ENCODE measurements at places on chromosomes 1 and 21.
A peak's percentile ranks its signal among the peaks of the same experiment; 100 is the strongest.

DNA sequence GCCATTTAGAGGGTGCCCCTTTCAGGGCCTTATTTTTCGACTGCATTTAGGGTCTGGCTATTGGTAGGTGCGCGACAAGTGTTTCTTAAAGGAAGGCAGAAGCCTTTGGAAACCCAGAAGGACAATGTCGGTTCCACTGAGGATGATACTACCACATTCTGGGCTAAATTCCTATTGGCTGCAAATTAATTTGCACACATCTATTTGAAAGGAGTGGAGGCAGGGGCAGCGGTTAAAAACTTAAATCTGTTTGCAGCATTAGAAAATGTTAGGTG, 1.1 kb downstream of the PATJ start:
- no peaks in the 10 kb centered on the region for H3K27me3 ChIP-seq
- no peaks in the 10 kb centered on the region for H3K36me3 ChIP-seq
- no peak for DNase-seq
- H3K4me1 ChIP-seq: peaks cover 14% of the 10 kb centered on the region
- peak overlapping the region; percentile 82 for H3K4me3 ChIP-seq

GRCh38 chr1:67831850-67832513, 1.3 kb downstream of the GNG12 start:
- peak; percentile 76 for DNase-seq
- H3K27ac ChIP-seq: peak overlapping the region; percentile 83
- peaks cover 4% of the 10 kb centered on the region for H3K4me1 ChIP-seq
- no peaks in the 10 kb centered on the region for H3K36me3 ChIP-seq

- H3K4me1 ChIP-seq: no peaks in the 10 kb centered on the region
- no peaks in the 10 kb centered on the region for H3K27me3 ChIP-seq
- no peaks in the 10 kb centered on the region for H3K36me3 ChIP-seq
Observed at GRCh38 chr1:55483523-55483922, 268.4 kb upstream of the USP24 start.

DNA sequence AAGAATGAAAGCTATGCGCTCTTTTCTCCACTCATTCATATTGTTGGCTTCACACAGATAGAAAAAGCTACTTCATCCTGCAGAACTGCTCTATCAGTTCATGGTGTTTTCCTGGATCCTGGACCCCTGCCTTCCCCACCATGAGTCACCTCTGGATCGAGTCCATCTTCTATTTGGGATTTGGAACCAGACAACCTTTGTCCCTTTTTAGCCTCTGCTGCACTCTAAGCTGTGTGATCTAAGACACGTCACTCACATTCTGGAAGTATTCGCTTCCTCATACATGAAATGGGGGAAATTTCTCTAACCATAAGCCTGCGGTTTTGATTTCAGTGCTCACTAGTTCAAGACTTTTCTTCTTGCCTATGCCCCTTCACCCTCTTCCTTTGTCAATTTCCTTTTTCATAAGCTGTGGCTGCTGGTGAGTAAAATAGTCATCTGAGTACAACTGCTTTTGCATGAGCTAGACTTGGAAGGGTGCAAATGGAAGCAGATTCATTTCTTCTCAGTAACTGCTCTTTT, 14.1 kb upstream of the DEGS1 start:
- H3K36me3 ChIP-seq: no peaks in the 10 kb centered on the region
- H3K27me3 ChIP-seq: no peaks in the 10 kb centered on the region
- peak overlapping the region; percentile 20 for H3K27ac ChIP-seq
- no peak overlapping the region for H3K4me3 ChIP-seq
- no peaks in the 10 kb centered on the region for H3K4me1 ChIP-seq
- no peak for DNase-seq

- H3K27ac ChIP-seq: no peak overlapping the region
- H3K27me3 ChIP-seq: no peaks in the 10 kb centered on the region
- H3K4me3 ChIP-seq: no peak overlapping the region
- H3K4me1 ChIP-seq: peaks cover 17% of the 10 kb centered on the region
Observed at GRCh38 chr1:10939654-10940450, 72.6 kb upstream of the TARDBP start.

GRCh38 chr1:107963601-107964335, 1.2 kb downstream of the VAV3 start:
- peak; percentile 64 for DNase-seq
- H3K4me1 ChIP-seq: peaks cover 16% of the 10 kb centered on the region
- H3K4me3 ChIP-seq: peak overlapping the region; percentile 59
- H3K36me3 ChIP-seq: no peaks in the 10 kb centered on the region

DNA sequence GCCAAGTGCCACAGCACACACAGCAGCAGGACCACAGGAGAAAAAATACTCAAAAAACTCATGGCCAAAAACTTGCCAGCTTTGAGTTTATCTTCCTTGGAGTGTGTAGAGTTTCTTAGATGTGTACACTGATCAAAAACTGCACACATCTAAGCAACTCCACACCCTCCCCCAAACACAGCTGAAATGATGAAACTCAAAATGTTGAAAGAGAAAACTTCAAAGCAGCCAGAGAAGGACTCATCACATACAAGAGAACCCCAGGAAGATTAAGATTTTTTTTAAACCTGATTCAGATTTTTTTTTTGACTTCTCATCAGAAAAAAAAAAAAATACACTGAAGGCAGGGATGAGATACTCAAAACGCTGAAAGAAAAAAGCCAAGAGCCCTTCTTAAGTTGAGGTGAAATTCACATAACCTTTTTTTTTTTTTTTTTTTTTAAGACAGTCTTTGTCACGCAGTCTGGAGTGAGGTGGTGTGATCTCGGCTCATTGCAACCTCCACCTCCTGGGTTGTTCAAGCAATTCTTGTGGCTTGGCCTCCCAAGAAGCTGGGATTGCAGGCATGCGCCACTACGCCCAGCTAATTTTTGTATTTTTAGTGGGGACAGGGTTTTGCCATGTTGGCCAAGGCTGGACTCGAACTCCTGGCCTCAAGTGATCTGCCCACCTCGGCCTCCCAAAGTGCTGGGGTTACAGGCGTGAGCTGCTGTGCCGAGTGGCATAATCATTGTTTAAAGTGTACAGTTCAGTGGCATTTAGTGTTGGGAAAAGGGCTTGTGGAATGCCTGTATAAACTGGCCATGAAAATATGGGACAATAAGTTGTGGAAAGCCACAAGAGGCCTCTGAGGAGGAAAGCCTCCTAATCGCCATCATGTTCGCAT, 20.9 kb upstream of the PDXK start:
- no peaks in the 10 kb centered on the region for H3K27me3 ChIP-seq
- DNase-seq: peak; percentile 45
- peaks cover 13% of the 10 kb centered on the region for H3K36me3 ChIP-seq
- H3K4me1 ChIP-seq: peaks cover 7% of the 10 kb centered on the region
- no peak overlapping the region for H3K4me3 ChIP-seq

DNA sequence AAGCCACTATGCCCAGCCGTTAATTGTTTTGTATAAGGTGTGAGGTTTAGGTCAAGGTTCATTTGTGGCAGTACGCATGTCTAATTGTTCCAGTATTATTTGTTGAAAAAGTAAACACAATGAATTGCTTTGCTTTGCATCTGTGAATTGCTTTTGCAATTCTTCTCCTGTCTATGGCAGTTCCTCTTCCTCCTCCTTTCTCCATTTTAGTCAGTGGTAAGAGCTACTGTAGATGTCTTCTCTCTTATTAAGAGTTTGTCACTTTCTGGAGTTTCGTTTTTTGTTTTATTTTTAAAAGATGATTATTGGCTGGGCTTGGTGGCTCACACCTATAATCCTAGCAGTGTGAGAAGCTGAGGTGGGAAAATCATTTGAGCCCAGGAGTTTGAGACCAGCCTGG, 29.2 kb downstream of the C1orf185 start:
- DNase-seq: no peak
- no peaks in the 10 kb centered on the region for H3K27me3 ChIP-seq
- no peak overlapping the region for H3K27ac ChIP-seq
- H3K4me3 ChIP-seq: no peak overlapping the region

DNA sequence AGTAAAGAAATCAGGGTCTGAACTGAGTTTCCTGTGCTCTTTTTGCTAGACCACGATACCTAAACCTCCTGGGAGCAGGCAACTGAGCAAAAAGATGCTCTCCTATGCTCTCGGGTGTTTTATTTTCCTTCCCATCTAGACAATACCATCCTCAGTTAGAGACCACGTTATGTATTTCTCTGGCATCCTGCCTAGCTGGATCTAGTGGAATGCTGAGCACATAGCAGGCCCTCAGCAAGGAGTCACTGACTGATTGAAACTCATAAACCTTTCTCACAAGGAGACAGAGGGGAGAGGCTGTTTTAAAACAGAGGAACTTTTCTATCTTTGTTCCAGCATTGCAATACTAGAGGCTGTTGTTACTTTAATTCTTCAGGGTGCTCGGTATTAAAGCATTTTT, 168.0 kb downstream of the CYYR1 start:
- H3K4me3 ChIP-seq: no peak overlapping the region
- peaks cover 9% of the 10 kb centered on the region for H3K4me1 ChIP-seq
- no peak for DNase-seq
- no peaks in the 10 kb centered on the region for H3K27me3 ChIP-seq
- H3K36me3 ChIP-seq: no peaks in the 10 kb centered on the region
- H3K27ac ChIP-seq: no peak overlapping the region

DNA sequence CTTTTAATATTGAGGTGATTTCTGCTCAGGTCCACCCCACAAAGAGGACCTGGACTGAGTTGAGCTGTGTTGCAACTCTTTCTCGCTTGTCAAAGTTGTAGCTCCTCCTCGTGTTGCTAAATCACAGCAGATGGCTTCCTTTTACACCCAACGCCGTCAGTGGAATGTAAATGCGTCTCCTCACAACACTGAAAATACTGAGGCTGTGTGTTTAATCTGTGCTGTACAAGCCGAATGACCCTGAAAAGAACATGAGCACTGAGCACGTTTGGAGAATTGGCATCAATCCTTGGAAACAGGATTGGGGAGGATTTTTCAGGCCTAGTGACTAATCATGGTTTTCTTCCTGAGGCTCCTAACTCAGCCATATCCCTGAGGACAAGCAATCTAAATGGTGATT, 196.0 kb downstream of the CRB1 start:
- no peak overlapping the region for H3K27ac ChIP-seq
- H3K4me3 ChIP-seq: no peak overlapping the region
- no peaks in the 10 kb centered on the region for H3K4me1 ChIP-seq
- H3K36me3 ChIP-seq: no peaks in the 10 kb centered on the region
- no peak for DNase-seq

- H3K27ac ChIP-seq: no peak overlapping the region
- H3K4me3 ChIP-seq: no peak overlapping the region
- H3K27me3 ChIP-seq: no peaks in the 10 kb centered on the region
- H3K4me1 ChIP-seq: no peaks in the 10 kb centered on the region
Observed at GRCh38 chr1:210445485-210445884, 116.8 kb downstream of the HHAT start.

- H3K27me3 ChIP-seq: no peaks in the 10 kb centered on the region
- no peaks in the 10 kb centered on the region for H3K36me3 ChIP-seq
- H3K27ac ChIP-seq: no peak overlapping the region
- no peaks in the 10 kb centered on the region for H3K4me1 ChIP-seq
Observed at GRCh38 chr1:29655945-29656850, 419.9 kb downstream of the PTPRU start.

- DNase-seq: no peak
- H3K4me1 ChIP-seq: no peaks in the 10 kb centered on the region
- no peak overlapping the region for H3K4me3 ChIP-seq
- no peak overlapping the region for H3K27ac ChIP-seq
- no peaks in the 10 kb centered on the region for H3K36me3 ChIP-seq
Observed at GRCh38 chr1:194474701-194475100, 1288.3 kb upstream of the B3GALT2 start.

DNA sequence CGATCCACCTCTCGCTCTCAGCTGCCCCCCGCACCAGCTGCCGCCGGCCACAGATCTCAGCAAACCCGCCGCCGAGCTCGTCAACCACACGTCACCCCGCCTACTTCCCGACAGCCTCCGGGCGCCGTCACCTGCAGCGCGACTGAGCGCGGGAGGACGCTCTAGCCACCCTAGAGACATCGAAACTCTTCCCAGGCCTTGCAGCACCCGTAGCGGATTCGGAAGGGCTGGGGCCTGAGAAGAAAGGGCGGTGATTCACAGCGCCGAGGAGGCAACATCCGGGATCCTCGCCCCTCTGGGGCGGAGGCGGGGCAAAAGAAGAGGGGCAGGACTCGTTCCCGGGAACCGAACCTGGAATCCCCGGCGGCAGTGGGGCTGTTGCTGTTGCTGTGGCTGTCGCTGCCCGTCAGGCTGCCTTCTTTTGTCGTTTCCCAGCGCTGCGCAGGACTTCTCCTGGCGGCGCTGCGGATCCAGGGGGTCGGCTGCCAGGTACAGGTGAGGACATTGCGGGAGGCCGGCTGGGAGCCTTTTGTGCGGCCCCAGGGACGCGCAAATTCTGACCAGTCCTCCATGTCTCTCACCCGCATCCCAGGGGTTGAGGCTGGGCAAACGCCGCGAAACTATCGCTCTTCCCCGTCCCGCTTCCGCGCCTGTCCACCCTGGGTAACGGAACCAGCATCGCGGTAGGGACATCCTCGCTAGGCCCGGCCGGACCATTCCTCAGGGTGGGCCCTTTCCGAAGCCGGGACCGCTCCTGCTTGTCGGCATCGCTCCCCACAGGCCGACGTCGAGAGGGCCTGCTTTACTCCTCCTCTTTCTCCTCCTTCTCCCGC, at the start of the genes RO60 and UCHL5:
RO60 (plus strand) TSS at position 331 of the 833 bp plus-strand sequence. CDS start 9,443 bp downstream, outside the sequence.
UCHL5 (minus strand) TSS at position 79 of the 833 bp plus-strand sequence. CDS start 100 bp downstream, outside the sequence.
- peaks cover 23% of the 10 kb centered on the region for H3K4me1 ChIP-seq
- DNase-seq: peak; percentile 97
- no peaks in the 10 kb centered on the region for H3K36me3 ChIP-seq
- H3K27me3 ChIP-seq: no peaks in the 10 kb centered on the region

- no peaks in the 10 kb centered on the region for H3K27me3 ChIP-seq
- no peak overlapping the region for H3K27ac ChIP-seq
- no peaks in the 10 kb centered on the region for H3K36me3 ChIP-seq
- peaks cover 6% of the 10 kb centered on the region for H3K4me1 ChIP-seq
- DNase-seq: no peak
Observed at GRCh38 chr1:115073298-115074087, 15.8 kb downstream of the TSPAN2 start.

GRCh38 chr1:213138892-213139291, 87.9 kb downstream of the RPS6KC1 start:
- no peaks in the 10 kb centered on the region for H3K36me3 ChIP-seq
- no peaks in the 10 kb centered on the region for H3K27me3 ChIP-seq
- no peak for DNase-seq
- H3K27ac ChIP-seq: no peak overlapping the region
- no peaks in the 10 kb centered on the region for H3K4me1 ChIP-seq

- DNase-seq: no peak
- H3K27me3 ChIP-seq: peaks cover 41% of the 10 kb centered on the region
- H3K4me1 ChIP-seq: no peaks in the 10 kb centered on the region
- H3K27ac ChIP-seq: no peak overlapping the region
- no peak overlapping the region for H3K4me3 ChIP-seq
Observed at GRCh38 chr1:22341791-22342605, 109.7 kb upstream of the ZBTB40 start.

GRCh38 chr1:65299328-65299727, 10.0 kb upstream of the DNAJC6 start:
- H3K4me3 ChIP-seq: no peak overlapping the region
- H3K4me1 ChIP-seq: no peaks in the 10 kb centered on the region
- no peaks in the 10 kb centered on the region for H3K27me3 ChIP-seq
- no peaks in the 10 kb centered on the region for H3K36me3 ChIP-seq
- DNase-seq: no peak

GRCh38 chr1:206573319-206573718, 38.9 kb downstream of the EIF2D start:
- no peak overlapping the region for H3K4me3 ChIP-seq
- no peak overlapping the region for H3K27ac ChIP-seq

GRCh38 chr1:74818661-74819456, 85.9 kb downstream of the TYW3 start:
- no peaks in the 10 kb centered on the region for H3K27me3 ChIP-seq
- H3K4me3 ChIP-seq: no peak overlapping the region
- H3K4me1 ChIP-seq: no peaks in the 10 kb centered on the region
- no peak for DNase-seq
